ENCODE measurements at places on chromosomes 1 and 21. TPM values are rescaled to one million over a fixed set of nuclear protein-coding genes. Genes with fewer than 3 reads are reported as not detected.
A peak's percentile ranks its signal among the peaks of the same experiment; 100 is the strongest.

HORMAD1 gene
- not detected for polyA plus RNA-seq

BGLAP gene
- 0.32 TPM for polyA plus RNA-seq

LAMB3 gene
- not detected for polyA plus RNA-seq

KCNN3 gene
- polyA plus RNA-seq: 1.1 TPM

KIF14 gene
- 10.2 TPM for polyA plus RNA-seq

DNAJC6 gene
- 48.1 TPM for polyA plus RNA-seq

TBX19 gene
- polyA plus RNA-seq: 1.7 TPM

KRTAP21-2 gene
- not detected for polyA plus RNA-seq

DNA sequence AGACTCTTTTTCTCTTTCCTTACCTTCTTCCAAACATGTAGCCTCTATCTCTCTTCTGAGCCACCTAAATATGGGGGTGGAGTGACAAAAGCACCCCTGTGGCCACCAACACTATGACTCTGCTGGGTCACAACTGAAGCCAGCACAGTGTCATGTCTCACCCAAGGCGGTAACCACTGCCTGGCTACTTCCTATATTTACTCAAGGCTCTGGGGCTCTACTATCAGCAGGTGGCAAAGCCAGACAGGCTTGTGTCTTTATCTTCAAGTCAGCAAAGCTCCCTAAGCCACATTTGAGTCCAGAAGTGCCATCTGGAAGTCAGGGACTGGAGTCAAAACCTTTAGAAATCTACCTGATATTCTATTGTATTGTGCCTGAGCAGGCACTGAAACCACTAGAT is 1515.2 kb downstream of the PLA2G4A start:
- H3K4me1 ChIP-seq: no peaks in the 10 kb centered on the region
- no peak overlapping the region for H3K27ac ChIP-seq
- H3K4me3 ChIP-seq: no peak overlapping the region
- no peaks in the 10 kb centered on the region for H3K27me3 ChIP-seq
- no peaks in the 10 kb centered on the region for H3K36me3 ChIP-seq
- no peak for DNase-seq

DNA sequence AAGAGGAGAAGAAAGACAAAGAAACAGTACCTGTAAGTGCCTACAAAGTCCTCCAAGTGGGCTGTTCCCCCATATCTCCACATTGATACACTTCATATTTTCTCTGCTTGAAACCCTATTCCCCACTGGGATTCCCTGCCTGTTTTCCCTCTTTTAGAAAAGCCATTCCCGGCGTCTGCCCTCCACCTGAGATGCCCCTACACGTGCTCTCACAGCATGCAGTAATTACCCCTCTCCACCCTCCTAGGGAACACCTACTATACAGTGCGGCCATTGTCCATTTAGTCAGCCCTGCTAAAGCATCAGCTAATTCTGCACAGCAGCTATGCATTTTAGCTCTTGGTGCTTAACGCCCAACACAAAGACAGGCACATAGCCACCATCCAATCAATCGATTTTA is 135.7 kb upstream of the TIAM1 start:
- DNase-seq: no peak
- no peak overlapping the region for H3K27ac ChIP-seq
- no peaks in the 10 kb centered on the region for H3K36me3 ChIP-seq
- no peaks in the 10 kb centered on the region for H3K27me3 ChIP-seq

DNA sequence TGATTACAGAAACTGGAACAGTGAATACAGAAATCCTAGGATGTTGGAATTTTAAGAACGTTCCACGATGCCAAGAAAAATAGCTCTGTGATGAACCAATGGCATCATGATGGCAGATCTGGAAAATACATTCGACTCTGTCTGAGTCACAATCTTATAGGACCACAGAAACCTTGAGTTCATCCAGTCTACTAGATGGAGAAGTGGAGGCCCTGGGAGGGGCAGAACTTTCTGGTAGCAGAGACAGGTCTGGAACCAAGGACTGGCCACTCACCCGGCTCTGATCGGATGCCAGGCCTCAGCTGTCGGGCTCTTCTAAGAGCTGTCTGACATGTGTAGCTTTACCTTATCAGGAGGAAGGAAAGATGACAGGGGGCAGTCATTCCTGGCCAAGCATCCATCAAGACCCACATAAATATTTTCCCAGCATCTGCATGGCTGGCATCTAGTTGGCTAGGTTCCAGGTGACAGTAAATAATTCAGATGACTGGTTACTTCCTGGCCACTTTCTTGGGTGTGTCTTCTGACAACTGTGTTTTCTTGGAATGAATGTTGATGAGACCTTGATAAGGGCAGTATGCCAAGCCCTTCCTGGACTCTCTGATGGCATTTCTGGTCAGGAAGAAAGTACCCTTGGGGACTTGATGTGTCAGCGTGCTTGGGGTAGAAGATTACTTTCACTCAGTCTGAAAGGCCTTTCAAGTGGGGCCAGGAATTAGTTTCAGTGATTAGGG is 72.6 kb upstream of the TRABD2B start:
- peaks cover 3% of the 10 kb centered on the region for H3K4me1 ChIP-seq
- H3K4me3 ChIP-seq: no peak overlapping the region
- H3K36me3 ChIP-seq: no peaks in the 10 kb centered on the region
- no peak for DNase-seq

DNA sequence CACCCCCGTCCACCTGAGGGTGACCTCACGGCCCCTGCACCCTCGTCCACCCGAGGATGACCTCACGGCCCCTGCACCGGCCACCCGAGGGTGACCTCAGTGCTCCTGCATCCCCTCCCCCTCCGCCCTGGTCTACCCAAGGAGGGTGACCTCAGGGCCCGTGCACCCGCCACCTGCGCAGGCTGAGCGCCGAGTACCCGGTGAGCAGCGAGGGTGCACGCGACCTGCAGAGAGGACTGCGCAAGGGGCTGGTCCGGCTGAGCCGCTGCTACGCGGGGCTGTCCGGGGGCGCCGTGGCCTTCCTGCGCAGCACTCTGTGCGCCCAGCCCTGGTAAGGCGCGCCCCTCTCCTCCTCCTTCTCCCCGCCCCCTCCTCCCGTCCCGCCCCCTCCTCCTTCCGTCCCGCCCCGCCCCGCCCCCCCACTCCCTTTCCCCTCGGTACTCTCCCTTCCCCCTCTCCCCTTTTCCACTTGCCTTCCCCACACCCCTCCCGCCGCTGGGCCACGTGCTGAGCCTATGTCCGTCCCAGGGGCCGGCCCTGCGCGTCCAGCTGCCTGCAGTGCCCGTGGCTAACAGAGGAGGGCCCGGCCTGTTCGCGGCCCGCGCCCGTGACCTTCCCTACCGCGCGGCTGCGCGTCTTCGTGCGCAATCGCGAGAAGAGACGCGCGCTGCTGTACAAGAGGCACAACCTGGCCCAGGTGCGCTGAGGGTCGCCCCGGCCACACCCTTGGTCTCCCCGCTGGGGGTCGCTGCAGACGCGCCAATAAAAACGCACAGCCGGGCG is 28.4 kb downstream of the TRIM11 start:
- H3K4me1 ChIP-seq: peaks cover 5% of the 10 kb centered on the region
- peak overlapping the region; percentile 6 for H3K4me3 ChIP-seq
- H3K36me3 ChIP-seq: peaks cover 23% of the 10 kb centered on the region
- peaks cover 1% of the 10 kb centered on the region for H3K27me3 ChIP-seq
- H3K27ac ChIP-seq: no peak overlapping the region

GRCh38 chr1:3918966-3919611 is 19.0 kb upstream of the C1orf174 start:
- H3K4me1 ChIP-seq: no peaks in the 10 kb centered on the region
- no peaks in the 10 kb centered on the region for H3K27me3 ChIP-seq
- H3K27ac ChIP-seq: no peak overlapping the region
- H3K36me3 ChIP-seq: no peaks in the 10 kb centered on the region
- no peak overlapping the region for H3K4me3 ChIP-seq

GRCh38 chr1:32897082-32898049 is 3.8 kb downstream of the TMEM54 start:
- no peak overlapping the region for H3K4me3 ChIP-seq
- peaks cover 40% of the 10 kb centered on the region for H3K27me3 ChIP-seq
- no peak for DNase-seq

DNA sequence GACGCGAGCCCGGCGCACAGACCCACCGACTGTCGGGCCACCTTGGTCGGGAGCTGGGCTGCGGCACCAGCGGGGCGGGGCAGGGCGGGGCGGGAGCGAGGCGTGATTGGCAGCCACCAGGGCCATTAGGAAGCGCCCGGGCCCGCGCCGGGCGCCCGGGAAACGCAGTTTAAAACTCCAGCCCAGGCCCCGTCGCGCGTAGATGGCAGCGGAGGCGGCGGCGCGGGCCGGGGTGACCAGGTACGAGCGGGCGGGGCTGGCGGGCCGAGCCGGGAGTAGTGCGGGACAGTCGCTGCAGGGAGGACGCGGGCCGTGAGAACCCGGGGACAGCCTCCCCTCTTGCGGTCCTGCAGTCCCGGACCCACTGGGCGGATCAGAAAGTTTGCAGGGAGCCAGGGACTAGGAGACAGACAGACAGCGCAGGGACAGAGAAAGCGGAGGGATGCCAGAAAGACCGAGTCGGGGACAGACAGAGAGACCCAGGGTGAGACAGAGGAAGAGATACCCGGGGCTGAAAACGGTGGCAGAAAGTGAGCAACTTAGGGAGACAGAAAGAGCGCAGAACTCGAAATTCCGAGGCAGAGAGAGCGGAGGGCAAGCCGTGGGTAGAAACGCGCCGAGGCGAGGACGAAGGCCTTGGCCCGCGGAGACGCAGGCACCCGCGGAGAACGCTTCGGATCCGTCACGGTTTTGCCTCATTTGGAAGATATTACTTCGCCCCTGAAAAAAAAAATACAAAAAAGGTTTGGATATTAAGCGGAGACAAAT is at the start of gene DMBX1:
DMBX1 (plus strand) TSS at position 199 of the 768 bp plus-strand sequence. CDS start 17,175 bp downstream, outside the sequence.
- H3K27ac ChIP-seq: no peak within 1 kb of the TSS
- H3K36me3 ChIP-seq: no peaks in the 10 kb centered on the region
- peak within 1 kb of the TSS; percentile 23 for H3K4me3 ChIP-seq
- H3K4me1 ChIP-seq: peaks cover 6% of the 10 kb centered on the region

DNA sequence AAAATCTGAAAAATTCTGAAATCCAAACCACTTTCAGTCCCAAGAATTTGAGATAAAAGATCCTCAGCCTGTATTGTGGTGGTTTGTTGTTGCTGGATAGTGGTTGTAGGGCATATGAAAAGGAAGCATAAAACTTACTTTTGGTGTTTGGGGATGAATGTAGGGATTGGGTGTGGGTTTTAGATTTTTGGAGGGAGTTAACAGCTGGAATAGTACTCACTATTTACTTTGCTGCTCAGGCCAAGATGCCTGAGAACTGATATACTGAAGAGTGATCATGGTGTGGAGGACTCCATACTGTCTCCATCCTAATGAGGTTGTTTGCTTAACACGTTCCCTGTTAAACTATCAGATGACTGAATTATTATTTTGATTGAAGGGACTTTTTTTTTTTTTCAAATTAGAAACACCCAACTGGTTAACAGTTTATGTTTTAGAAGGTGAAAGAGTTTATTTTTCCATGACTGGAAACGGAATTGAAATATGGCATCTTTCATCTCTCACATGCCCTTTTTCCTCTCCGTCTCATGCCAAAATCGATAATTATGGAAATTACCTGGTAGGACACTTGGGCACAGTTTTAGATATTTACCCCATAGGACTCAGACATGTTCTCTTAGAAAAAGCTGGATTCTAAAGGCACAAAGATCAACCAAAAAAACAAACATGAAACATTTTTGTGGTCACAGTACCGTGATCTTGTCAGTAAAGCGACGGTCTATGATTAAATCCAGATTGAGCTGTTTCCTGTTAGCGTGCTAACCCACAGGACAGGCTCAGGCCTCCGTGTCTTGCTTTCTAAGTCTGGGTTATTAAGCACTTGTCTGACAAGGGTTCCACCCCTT is 37.3 kb downstream of the RGL1 start:
- H3K4me3 ChIP-seq: no peak overlapping the region
- DNase-seq: peak; percentile 95
- peak overlapping the region; percentile 76 for H3K27ac ChIP-seq
- H3K4me1 ChIP-seq: peaks cover 34% of the 10 kb centered on the region
- no peaks in the 10 kb centered on the region for H3K36me3 ChIP-seq
- H3K27me3 ChIP-seq: no peaks in the 10 kb centered on the region

GRCh38 chr21:45769294-45769693 is 125.8 kb downstream of the PCBP3 start:
- no peaks in the 10 kb centered on the region for H3K4me1 ChIP-seq
- no peaks in the 10 kb centered on the region for H3K36me3 ChIP-seq
- H3K27me3 ChIP-seq: no peaks in the 10 kb centered on the region
- no peak overlapping the region for H3K27ac ChIP-seq

GRCh38 chr1:19484338-19484797 is 971 bp downstream of the CAPZB start:
- peak overlapping the region; percentile 100 for H3K27ac ChIP-seq
- H3K4me1 ChIP-seq: peaks cover 39% of the 10 kb centered on the region
- H3K27me3 ChIP-seq: no peaks in the 10 kb centered on the region
- DNase-seq: no peak

DNA sequence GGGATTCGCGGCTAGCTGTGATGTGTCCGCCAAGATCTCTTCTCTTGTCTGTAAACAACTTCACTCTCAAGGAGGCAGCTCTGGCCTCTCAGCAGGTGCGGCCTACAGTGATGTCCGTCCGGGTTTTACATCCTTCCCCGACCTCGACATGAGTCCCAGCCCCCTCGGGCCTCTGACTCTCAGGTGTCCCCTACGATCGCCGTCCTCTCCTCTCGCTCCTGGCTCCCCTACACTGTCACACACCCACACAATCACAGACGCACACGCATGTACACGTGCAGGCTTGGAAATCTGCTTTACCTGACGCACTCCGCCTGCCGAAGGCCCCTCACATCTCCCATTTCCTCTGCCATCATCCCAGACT is 797 bp upstream of the RSPH1 start:
- peaks cover 8% of the 10 kb centered on the region for H3K27me3 ChIP-seq
- H3K27ac ChIP-seq: peak overlapping the region; percentile 35
- no peaks in the 10 kb centered on the region for H3K36me3 ChIP-seq
- H3K4me1 ChIP-seq: peaks cover 4% of the 10 kb centered on the region
- peak; percentile 12 for DNase-seq
- peak overlapping the region; percentile 40 for H3K4me3 ChIP-seq

DNA sequence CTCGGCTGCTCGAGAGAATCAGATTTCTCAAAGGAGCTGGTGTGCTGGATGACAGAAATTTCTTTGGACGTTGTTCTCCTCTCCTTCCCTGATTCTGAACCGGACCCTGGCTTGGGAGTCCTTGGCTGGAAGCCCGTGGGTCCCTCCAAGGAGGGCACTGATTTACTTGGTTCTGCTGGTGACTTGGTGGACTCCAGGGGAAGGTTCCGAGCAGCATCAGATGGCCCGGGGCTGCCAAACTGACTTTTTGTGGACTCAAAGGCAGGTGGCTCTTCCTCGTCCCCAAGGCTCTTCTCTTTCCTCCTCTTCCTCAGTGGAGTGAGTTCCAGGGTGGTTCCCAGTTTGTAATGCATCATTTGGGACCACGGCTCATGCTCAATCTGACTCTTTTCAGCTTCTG is 97.9 kb upstream of the EDN2 start:
- no peak overlapping the region for H3K27ac ChIP-seq
- no peaks in the 10 kb centered on the region for H3K27me3 ChIP-seq
- no peak for DNase-seq
- H3K4me3 ChIP-seq: no peak overlapping the region
- H3K36me3 ChIP-seq: no peaks in the 10 kb centered on the region
- no peaks in the 10 kb centered on the region for H3K4me1 ChIP-seq

- no peaks in the 10 kb centered on the region for H3K4me1 ChIP-seq
- no peak overlapping the region for H3K27ac ChIP-seq
- no peaks in the 10 kb centered on the region for H3K27me3 ChIP-seq
- no peak for DNase-seq
These were observed 84.8 kb downstream of the HUNK start for GRCh38 chr21:31957631-31958030.
